ENCODE measurements at places on chromosomes 4 and X.

DNA sequence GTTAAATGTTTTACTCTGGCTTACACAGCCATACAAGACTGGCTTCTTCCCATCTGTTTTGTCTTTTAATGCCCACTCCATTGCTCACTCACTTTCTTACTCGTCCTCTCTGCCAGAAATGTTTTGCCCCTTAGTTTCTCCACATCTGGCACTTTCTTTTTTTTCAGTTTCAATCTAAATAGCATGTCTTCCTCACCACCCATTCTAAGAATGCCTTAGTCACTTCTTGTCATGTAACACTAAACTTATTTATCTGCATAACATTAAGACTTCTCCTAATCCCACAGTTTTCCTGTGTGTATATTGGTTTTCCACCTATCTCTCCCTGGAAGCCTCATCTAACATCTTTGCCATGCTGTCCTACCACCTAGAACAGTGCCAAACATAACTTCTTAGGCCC is 119.3 kb downstream of the ADAMTS3 start:
- no peak for DNase-seq

DNA sequence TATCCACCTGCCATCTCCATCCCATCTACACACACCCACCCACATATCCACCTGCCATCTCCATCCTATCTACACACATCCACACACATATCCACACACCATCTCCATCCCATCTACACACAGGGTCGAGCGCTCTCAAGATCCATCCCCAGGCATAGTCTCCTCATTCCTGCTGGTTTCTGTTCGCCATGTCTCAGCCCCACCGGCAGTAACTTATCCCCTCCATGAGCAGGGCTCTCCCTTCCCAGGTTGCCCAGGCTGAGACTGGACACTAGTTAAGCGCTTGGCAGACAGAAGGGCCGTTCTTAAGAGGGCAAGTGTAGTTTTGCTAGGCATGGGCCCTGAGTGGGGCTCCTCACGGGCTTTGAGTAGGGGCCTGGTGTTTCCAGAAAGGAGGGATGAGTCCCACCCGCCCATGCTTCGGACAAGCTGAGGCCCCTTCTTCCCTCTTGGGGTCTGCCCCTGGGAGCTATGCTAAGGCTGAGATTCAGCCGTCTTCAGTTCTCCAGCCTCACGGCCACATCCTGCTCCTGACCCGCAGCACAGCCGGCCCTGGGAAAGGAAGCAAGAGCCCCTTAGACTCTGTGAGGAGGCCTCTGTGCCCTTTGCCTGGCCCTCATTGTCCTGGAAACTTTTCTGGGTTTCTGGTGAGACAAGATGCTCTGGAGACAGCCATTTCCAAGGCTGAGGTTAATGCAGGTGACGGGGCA is 20.4 kb downstream of the TMEM271 start:
- DNase-seq, result no peak

DNA sequence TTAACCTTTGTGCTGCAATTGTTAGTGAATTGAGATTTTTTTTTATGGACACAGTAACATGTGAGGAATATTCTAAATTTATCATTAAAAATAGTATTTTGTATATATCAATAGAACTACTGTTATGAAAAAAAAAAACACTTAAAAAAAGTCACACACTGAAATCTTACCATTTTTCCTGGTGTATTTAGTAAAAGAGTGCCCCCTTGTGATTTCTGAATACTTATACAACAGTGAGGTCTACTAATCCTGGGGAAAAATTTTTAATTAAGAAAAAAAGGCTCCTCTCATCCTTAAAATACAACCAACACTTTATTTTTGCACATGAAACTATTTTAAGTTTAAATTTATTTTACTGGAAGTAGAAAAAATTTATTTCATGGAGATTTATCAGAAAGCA is 56.4 kb upstream of the SPOCK3 start:
- no peak for DNase-seq

DNA sequence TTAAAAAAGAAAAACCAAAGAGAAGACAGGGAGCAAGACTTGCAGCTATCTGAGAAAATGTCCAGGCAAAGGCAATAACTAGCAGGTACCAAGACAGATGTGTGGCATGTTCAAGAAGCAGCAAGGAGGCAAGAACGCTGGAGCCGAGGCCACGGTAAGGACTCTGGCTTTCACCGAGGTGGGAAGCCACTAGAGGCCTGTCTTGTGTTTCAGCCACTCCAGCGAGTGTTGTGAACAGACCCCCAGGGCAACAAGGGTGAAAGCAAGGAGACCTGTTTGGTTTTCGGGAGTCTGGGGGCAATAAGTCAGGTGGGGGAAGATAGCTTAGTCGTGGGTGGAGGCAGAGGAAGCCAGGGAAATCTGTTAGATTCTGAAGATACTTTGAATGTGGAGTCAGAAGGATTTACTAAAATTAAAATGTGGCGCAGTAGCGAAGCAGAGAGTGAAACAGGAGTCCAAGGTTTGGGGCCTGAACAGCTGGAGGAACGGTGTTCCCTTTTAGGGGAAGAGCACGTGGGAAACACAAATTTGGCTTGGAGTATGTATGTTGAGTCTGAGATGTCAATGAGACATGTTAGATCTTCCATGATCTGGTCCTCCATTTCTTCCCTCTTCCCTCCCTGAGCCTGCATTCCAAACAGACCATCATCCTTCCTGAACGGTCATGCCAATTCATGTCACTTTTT is 3.1 kb downstream of the WDR1 start:
- no peak for DNase-seq

- DNase-seq, result no peak
Measured at GRCh38 chr4:116088771-116089170, 975.4 kb upstream of the NDST4 start.

DNA sequence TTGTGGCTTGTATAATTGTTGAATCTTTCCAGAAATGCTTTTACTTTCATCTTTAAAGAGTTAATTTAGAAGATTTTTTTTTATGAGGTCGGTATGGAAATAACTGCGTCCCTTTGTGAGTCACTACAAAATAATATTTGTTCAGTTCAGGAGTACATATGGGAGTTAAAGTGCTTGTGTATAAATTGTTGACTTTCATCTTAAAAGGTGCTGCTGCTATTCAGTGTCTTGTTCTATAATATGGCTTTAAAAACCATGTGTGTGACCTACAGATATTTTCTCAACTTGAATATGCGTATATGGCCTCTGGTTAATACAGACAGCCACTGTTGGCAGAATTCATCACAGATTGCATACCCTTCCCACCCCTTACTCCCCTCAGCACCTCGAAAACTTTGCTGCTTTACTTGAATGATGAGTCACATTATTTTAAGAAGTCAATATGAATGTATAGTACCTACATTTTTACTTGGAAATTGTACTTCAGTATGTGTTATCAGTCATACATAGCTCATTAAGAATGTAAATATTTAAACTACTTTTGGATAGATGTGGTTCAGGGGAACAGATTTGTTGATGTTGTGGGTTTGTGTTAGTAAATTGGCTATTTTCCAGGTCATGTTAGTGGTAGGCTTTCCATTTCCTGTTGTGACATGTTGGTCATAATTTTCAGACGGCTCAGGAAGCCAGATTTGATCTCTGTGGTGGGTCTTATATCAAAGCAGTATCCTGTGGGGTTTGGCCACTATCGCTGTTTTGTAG is 1.5 kb downstream of the CLCN3 start:
- no peak for DNase-seq

DNA sequence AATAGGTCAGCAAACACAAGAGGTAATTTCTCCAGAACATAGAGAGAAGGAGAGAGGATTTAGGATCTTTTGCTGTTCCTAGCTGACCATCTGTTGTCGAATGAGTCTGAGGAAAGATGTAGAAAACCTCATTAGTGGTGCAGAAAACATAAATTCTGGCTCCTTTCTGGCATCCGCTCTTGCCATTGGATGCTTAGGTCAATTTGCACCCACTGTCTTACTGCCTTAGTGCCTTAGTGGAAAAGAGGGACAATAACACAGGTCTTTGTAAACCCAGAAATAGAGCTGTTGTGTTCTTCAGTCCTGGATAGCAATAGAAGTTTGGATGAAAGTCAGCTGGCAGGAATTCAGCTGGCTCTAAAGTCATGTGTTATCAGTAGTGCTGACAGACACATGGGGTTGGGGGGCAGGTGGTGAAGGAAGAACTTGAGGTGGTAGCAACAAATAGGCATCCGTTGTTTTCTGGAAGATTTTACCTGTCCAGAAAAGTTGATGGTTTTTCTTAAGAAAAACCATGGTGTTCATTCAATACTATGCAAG is 78.2 kb downstream of the GLRA2 start:
- no peak for DNase-seq

GRCh38 chr4:143353797-143354196 is 17.1 kb downstream of the GAB1 start:
- DNase-seq, result peak; percentile 54

DNA sequence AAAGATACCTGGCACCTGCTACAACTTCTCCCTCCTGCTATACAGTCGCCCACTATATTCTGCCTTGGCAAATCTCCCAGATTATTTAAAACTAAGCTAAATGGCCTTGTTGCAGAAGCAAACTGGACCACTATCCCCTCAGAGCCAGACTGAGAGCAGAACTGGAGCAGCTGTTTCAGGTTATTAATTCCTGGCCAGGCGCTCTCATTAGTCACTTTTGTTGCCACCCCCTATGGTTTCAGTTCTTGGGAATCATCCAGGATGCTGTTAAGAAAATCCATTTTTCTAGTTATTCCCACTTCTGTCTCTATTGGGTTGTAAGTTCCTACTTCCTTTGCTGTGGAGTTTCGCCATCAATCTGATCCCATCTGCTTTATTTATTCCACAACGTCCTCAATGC is 30.1 kb downstream of the ADGRA3 start:
- DNase-seq, result peak; percentile 84

GRCh38 chr4:38976308-38976707 is 55.9 kb downstream of the TMEM156 start:
- DNase-seq, result no peak

DNA sequence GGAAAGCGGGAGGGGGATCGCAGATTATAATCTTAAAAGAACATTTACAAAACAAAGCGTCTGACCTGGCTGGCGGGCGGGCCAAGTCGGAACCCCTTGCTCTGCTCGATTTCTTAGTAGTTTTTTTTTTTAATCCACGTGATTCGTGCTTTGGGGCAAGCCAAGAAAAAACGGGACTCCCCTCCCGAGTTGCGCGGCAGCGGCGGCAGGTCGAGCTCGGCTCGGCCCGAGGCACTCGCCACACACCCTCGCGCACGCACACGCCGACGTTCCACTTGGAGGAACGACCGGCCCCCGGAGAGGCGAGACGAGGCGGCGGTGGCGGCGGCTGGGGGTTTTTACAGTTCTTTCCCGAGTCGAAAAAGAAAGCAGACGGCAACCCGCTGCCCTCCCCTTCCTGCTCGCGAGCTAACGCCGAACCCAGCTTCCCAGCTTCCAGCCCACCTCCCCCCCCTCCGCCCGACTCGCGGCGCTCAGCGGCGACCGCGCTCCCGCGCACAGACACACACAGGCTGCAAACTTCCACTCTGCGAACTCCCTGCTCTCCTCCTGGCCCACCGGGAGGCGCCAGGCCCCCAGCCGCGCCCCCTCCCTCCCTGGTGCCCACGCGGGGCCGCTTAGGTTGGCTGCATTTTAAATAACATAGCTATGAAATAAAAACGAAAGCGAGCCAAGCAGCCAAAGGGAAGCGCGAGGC is 1.2 kb downstream of the BCOR start:
- no peak for DNase-seq

DNA sequence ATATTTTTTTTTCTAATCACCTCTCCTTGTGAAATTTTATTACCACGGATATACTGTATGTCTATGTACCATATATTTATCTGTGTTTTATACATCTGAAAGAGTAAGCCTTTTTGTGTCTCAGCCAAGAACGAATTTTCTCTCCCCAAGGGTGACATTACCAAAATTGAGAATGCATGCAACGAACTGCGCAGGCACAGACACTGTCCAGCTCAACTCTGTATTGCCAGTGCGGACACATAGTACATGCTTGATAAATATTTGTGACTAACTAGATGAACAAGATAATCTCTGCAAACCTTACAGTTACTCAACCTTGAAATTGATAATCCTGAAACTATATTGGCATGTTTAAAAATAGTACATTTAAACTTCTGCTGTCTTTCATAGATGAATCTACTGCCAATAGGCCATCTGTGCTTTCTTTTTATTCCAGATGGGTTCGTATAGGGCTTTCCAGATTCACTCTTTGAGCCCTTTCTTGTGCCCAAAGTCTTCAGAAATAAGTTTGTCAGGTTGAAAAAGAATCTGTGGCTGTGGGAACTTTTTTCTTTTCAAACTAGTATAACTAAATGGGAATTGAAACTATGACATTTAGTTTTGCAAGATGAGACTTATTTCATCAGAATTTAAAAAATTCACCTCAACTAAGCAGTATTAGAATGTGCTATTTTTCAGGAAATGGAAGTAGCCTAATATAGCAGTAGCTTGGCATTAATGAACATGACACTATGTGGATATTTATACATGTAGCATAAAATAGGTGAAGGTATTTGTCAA is 38.9 kb downstream of the DTHD1 start:
- DNase-seq, result no peak

GRCh38 chrX:19761554-19762295 is 125.7 kb downstream of the SH3KBP1 start:
- no peak for DNase-seq

- no peak for DNase-seq
Measured at GRCh38 chrX:147803948-147804347, 107.8 kb upstream of the FMR1 start.

DNA sequence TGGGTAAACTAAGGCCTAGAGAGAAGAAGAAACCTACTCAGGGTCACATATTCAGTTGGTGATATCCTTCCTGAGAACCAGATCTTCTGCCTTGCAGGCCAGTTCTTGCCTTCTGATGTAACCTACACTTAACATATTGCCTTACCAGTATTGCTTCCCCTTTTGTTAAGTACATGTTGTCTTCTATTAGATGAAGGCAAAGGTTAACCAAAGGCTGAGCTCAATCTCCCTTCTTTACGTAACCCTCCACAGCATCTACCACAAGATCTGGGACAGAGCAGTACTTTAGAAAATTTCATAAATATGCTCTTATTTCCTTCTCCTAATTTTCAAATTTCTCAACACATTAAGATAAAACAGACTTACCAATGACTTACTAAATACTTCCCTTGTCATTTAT is 474.4 kb downstream of the SH2D1A start:
- DNase-seq, result no peak

DNA sequence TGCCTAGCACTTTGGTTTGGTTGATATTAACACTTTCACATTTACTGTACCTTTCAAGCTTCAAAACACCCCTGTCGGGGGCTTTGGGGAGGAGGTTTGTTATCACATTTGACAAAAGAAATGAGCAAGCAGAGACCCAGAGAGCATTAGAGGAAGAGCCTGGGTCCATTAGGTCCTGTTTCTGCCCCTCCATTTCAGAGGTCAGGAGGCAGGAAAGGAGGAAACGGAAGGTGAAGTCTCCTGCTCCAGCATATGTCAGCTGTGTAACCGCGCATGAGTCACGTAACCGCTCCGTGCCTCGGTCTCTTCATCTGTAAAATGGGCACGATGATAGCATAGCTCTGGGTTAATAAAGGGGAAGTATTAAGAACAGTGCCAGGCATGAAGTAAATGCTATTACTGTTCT is 201.9 kb upstream of the BCOR start:
- no peak for DNase-seq

GRCh38 chr4:101290654-101291053 is 56.7 kb downstream of the PPP3CA start:
- no peak for DNase-seq

GRCh38 chr4:25753239-25753638 is 97.6 kb downstream of the SLC34A2 start:
- no peak for DNase-seq

Measured in NCI-H524 treated with DMSO at 0.1 percent for 48 hours (cell line).